ENCODE measurements at places on chromosomes 5 and 9.
A peak's percentile ranks its signal among the peaks of the same experiment; 100 is the strongest.

- no peak for DNase-seq
These were observed 109.9 kb downstream of the PHF2 start for GRCh38 chr9:93686127-93686879.

DNA sequence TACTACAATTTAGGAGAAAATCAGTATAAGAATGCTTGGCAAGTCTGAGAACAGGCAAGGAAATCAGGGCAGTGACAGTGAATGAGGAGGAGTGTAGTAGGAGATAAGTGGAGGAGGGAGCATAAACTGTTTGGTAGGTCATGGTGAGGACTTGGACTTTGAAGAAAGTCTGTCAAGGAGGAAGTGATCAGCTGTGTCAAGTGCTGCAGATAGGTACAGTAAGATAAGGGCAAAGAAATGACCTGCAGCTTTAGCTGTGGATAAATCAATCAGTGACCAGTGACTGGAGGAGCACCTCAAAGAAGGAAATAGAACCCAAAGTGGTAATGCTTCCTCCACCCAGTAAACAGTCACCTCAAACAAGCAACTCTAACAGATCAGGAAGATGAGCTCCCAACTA is 106.3 kb downstream of the RAPGEF6 start:
- DNase-seq: no peak

- no peak for DNase-seq
These were observed 78.2 kb downstream of the FAM114A2 start for GRCh38 chr5:153960269-153961215.

- DNase-seq: no peak
These were observed 147.2 kb upstream of the MOCS2 start for GRCh38 chr5:53256746-53257145.

GRCh38 chr5:163105456-163105855 is 331.9 kb upstream of the CCNG1 start:
- DNase-seq: no peak

GRCh38 chr5:136276946-136277345 is 84.0 kb upstream of the SMIM32 start:
- no peak for DNase-seq

GRCh38 chr9:20271723-20272122 is 350.6 kb downstream of the MLLT3 start:
- no peak for DNase-seq

DNA sequence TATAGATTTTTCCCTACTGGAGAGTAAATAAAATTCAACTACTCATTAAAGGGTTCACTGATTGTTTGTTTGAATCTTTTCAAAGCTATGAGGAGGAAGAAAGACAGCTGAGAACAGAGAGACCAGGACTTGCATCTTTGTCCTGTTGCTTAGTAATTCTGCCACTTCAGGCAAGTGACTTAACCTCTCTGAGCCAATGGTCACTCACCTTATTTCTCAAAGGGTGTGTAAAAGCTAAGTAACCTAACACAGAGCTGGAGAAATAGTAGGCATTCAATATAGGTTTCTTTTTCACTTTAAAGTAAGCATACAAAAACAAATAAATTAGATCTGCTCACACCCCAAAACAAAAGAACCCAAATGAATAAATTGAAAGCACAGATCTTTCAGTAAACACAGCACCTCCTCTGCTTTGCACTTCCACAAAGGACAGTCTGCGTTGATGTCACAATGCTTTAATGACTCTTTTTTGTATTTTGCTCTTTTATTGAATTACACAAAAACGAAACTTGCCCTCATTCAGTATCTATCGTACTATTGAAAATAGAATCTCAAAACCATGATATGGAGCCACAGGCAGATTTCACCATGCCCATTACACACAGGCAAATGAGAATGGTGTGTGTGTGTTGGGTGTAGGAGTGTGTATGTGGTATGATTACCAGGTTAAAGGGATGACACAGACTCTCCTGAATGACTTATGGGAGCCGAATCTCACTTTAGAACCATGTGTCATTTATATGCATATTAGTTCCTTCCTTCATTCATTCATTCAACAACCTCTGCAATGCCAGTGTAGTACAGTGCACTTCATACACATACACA is 166.0 kb downstream of the EBF1 start:
- no peak for DNase-seq

GRCh38 chr9:123455187-123455586 is 99.2 kb downstream of the CRB2 start:
- no peak for DNase-seq

DNA sequence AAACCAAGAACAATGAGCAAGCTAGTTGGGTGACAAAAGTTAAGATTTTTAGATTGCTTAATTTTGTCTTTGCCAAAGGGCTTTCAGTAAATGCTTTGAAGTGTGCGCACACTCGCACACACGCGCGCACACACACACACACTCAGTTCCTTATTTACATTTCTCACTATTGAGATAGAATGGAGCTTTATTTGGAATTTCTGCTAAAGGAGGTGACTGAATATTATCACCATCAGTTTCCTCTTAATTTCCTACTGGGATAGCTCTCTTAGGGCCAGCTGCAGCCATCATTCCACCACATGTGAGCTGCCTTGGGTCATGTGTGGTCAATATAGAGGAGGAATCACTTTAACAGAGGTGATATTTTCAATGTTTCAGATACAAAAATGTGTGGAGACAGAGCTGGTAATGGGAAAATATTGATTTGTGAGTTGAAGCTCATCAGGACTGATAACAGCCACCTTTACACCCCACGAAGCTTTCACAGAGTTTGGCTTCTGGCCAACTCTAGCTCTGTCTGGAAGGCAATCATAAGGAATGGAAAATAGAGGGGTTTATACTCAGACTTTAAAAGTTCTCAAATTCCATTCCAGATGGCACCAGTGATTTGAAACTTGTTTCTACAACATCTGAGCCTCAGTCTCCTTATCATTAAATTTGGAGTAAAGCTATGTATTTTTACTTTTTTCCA is 99.9 kb downstream of the MACIR start:
- no peak for DNase-seq

DNA sequence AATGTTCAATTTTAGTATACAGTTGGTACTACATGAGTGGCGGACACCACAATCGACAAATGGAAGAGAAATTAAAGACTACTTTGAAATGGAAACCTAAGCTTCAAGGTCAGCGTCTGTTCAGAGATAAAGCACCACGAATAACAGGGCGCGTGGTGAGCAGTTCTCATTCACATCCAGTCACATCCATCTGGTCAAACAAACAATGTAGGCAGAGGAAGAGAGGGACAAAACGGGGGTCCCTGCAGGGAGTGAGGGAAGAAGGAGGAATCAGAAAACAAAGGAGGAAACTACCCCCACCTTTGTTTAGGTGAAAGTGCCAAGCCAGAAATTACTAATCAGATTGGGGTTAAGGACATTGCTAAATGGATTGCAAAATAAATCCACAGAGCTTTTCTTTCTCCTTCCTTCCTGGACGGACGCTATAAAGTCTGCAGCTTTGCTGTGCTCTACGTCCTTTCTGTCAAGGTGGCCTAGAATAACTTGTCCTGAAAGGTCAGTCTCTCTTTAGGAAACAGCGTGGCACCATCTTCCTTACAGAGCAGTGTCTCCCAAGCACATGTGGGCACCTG is 138.6 kb downstream of the ENTREP1 start:
- no peak for DNase-seq

GRCh38 chr9:5719100-5719926 is 90.4 kb downstream of the RIC1 start:
- DNase-seq: no peak

- DNase-seq: no peak
These were observed at the start of gene PLPP7 for GRCh38 chr9:131289301-131290035. Gene PLPP7 (plus strand): TSS chr9:131289723. CDS start chr9:131289998, 275 bp downstream.

DNA sequence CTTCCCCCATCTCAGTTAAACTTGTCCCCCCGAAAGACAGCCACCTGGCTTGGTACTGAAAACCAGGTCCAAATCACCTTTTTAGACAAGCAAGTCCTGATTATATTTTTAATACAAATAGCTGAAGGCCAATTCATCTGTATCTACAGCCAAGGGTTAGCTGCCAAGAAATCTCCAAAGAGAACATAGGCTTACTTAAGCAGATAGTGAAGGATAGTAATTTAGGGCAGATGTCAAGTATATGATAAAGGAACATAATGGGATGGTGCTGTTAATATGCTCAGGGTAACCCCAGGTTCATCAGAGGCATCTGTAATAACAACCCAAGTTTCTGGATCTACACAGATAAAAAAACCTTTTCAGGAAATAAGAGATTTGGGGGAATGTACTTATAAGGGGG is 133.0 kb downstream of the EBF1 start:
- no peak for DNase-seq

DNA sequence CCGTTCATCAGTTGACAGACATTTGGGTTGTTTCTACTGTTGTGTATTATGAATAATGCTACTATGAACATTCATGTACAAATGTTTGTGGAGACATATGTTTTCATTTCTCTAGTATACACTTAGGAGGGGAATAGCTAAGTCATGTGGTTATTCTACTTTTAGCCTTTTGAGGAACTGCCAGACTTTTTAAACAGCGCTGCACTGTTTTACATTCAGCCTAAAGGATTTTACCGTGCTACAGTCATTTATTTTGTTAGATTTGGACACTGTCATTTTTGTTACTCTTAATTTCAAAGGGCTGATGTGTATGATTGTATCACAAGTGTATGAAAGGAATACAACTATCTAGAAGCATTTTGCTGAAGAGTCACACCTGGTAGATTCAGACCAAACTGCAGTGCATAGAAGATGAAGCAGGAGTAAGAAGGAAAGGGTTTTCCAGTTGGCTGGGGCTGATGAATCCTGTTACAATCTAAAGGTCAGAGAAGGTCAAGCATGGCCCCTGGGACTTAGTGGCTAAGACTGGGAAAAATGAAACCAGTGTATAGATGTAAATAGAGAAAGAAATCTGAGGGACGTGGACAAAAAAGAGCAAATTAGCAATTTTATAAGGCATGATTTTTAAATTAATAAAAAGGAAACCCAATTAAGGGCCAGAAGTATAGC is 509.7 kb downstream of the PSAT1 start:
- peak; percentile 7 for DNase-seq

DNA sequence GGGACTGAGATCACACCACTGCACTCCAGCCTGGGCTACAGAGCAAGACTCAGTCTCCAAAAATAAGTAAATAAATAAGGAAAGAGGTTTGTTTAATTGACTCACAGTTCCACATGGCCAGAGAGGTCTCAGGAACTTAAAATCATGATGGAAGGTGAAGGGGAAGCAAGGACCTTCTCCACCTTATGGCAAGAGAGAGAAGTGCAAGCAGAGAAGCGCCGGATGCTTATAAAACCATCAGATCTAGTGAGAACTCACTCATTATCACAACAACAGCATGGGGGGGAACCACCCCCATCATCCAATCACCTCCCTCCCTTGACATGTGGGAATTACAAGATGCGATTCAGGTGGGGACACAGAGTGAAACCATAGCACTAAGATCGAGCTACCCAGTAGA is 22.8 kb upstream of the RGMB start:
- DNase-seq: no peak

GRCh38 chr9:32875748-32876147 is 92.4 kb downstream of the TMEM215 start:
- DNase-seq: no peak
